ENCODE measurements at places on chromosomes 11 and 22.
A peak's percentile ranks its signal among the peaks of the same experiment; 100 is the strongest.

DNA sequence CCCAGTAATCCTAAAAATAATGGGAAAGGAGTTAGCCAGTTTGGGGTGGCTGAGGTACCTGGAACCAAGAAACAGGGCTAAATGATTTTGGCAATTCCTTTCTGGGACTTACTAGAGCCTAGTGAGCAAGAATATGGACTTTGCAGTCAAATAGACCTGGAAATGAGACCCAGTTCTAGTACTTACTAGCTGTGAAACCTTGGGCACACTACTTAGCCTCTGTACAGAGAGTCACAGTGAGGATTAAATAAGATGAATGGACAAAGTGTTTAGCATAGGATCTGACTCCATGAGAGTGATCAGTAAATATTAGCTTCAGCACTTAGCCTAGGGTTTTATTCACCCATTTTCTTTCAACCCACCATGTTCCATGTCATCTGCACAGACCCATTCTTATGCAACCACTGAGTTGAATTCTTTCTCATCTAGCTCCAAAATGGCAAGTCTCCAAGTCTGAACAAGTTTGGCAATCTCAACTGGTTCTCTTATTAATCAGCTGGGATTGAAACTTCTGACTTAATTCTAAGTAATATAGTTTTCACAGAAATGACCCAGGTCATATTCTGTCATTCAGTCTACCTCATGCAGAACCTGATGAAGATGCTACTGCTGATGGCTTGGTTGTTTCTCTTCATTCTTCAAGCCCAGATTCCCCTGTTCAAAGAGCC lies 15.0 kb upstream of the SORL1 start:
- DNase-seq: peak; percentile 90

DNA sequence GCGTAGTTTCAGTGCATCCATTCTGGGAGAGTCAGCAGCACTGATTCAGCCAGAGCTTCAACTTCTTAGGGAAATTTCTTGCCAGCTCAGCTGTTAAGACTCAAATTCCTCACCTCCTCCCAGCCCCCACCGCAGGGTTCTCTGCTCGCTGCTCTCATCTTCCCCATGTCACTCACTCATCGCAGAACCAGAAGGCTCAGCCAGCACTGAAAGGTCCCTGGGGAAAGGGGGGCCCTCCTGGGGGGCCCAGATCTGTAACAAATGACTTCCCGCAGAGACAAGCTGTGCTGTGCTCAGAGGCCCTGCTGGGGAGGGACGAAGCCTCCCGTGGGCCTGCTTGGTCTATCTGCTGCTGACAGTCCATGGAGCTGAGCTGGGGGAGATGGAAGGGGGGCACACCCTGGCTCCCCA lies 220.6 kb downstream of the NTM start:
- DNase-seq: no peak

DNA sequence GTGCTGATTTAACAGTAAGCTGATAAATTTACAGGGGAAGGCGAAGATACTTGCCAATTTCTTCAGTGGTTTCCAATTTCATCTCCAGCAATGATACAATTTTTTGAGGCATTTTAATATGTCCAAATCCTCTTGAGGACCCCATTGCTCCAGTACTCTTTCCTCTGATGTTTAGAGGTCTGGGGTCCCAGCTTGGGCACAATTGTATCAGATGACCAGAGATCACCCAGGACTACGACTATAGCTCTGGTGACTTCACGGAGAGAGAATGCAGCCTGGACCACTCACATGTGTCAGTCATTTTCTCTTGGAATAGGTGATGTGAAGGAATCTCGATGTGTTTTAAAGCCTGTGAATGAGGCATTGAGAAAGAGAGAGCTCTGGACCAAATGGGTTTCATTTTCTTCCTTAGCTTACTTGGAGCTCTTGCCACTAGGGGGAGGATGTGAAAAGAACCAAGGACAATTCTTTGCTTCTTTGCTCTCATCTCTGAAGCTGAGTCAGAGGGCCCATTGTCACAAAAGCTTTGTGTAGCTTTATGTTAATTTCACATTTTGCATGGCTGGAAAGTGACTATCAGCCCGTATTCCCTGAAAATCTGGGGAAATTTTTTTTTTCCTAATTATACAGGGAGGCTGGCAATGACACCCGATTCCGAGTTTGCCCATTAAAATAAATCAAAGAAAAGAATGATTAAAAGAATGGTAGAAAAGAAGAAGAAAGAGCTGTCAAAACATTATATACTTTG lies 6.7 kb upstream of the CCDC90B start:
- peak; percentile 48 for DNase-seq

- DNase-seq: no peak
Measured at GRCh38 chr11:92246630-92247029, 22.0 kb downstream of the FAT3 start.

GRCh38 chr11:119937412-119937811 lies 200.5 kb downstream of the TRIM29 start:
- no peak for DNase-seq

DNA sequence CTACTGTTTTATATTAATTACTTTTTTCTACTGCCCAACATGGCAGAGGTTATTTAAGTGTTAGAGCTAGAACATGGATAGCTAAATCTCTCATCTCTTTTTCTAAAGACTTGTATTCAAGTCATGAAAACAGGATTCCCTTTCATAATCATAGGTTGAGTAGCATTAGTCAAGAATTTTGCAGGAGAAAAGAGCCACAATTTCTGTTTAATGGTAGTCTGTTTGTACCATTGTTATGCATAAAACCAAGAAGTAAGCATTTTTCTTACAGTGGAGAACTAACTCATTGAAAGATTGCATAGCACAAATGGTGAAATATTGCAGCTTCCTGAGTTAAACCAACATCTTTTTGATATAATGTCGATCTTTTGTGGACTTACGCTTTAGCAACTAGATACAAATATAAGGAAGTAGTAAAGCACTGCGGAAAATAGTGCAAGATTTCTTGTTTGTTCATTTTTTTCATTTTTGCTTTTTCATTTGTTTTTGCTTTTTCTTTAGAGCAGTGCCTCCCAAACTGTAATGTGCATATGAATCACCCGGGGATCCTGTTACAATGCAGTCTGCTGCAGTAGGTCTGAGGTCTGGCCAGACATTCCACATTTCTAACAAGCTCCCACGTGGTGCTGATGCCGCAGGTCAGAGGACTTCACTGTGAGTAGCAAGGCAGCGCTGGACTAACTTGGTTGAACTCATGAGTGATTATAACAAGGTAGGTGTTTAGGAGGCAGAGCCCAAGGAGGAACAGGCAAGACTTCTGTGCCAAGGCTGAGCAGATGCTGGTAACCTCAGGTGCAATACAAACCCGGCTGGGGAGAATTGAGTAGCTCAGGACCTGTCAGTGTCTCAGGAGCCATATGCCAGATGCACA lies 4.6 kb downstream of the ETS1 start:
- peak; percentile 65 for DNase-seq
